AG08396 (cell line): ENCODE measurements at places on chromosomes 1 and 21.

- DNase-seq: no peak
These were observed 922 bp downstream of the PEX11B start for GRCh38 chr1:145917595-145917994.

- no peak for DNase-seq
These were observed 58.0 kb downstream of the CLIC6 start for GRCh38 chr21:34726627-34727337.

GRCh38 chr1:30793209-30793608 is 35.6 kb upstream of the LAPTM5 start:
- DNase-seq: no peak

DNA sequence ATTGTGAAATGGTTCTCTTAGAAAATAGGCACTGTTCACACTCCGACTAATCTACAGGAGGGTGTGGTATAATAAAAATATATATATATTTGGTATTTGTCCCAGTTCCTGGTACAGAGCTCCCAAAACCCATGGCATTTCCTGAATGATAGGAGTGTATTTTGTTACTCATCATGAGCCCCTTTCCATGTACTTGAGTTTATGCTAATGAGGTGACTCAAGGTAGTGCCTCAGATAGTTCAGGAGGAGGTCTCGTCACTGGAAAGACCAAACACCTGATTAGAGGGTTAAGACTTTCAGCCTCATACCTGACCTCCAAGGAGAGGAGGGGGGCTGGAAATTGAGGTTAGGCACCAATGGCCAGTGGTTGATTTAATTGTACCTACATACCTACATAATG is 57.9 kb downstream of the TTC3 start:
- no peak for DNase-seq

GRCh38 chr1:229380536-229381160 is 37.8 kb upstream of the CCSAP start:
- DNase-seq: no peak

- DNase-seq: peak; percentile 89
These were observed at the start of gene GPATCH4 for GRCh38 chr1:156601122-156601830. GPATCH4 (minus strand) TSS chr1:156601479.

DNA sequence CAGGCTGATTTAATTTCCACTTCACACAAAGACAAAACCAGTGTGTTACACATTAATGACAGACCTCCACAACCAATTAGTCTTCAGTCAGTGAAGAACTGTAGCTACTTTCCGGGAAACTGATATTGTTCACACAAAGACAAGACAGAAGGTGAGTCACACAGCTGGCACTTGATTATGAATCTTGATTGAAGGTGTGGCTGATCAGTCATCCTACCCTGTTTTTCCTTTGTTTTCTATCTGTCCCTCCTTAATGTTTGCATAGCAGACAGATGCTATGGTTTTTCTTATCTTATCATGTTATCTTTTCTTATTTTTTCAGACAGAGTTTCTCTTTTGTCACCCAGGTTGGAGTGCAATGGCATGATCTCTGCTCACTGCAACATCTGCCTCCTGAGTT is 185.1 kb upstream of the GREM2 start:
- no peak for DNase-seq
